ENCODE measurements at places on chromosomes 2 and 18.

GRCh38 chr2:172860336-172860707, 124.7 kb downstream of the RAPGEF4 start:
- no peak for DNase-seq

- DNase-seq = no peak
Measured at GRCh38 chr18:3541549-3542386, 91.8 kb downstream of the TGIF1 start.

DNA sequence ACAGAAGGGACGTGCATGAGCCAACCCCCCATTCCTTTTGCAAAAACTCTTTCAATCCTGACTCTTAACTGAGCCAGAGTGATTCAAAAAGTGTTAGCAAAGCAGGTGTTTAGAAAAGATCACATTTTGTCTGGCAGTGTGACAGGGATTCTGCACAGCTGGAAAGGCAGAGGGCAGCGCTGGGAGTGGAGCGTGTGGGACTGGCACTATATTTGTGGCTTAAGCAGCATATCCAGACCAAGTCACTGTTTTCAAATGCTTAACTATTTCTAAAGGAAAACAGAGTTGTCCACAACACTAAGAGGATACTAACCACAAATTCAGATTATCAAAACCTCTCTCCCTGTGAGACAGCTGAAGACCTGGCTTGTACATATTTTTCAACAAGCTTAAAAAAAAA, 19.0 kb downstream of the CABYR start:
- no peak for DNase-seq

GRCh38 chr18:28961669-28962228, 784.8 kb upstream of the CDH2 start:
- DNase-seq = peak; percentile 52

- DNase-seq = no peak
Measured at GRCh38 chr2:49988276-49988675, 834.0 kb upstream of the FSHR start.

DNA sequence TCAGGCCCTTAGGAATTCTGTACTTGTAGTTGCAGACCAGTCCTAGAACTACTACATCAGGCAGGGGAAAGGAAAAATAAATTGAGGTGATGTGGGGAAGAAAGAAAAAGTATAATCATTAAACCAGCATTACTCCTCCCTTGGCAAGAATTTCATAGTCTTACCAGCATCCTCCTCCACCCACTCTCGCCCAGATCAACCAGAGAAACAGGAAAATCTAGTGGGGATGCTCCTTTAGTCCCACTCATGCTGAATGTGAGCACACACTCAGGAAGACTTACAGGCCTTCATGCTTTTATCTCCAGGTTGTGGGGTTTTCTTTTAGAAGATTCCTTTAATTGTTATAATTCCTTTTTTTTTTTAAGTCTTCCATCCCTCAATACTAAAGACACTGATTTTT, 129.3 kb upstream of the CCDC150 start:
- DNase-seq = no peak

DNA sequence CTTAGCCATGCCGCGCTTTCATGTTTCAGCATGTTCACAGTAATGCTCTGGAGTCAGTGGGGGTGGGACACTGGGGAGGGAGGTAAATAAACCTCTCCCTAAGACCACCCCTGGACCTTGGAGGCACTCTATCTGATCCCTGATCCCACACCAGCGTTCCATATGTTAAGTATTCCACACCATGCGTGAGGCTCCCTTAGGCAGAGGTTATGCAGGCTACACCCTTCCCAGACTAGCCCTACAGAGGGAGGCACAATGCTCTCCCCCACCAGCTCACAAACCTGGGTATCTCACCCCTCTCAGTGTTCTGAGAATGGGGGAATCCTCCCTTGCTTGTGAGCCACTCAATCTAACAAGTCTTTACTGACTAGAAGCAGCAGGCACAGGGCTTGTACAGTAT, 1610.4 kb upstream of the ZEB2 start:
- no peak for DNase-seq

DNA sequence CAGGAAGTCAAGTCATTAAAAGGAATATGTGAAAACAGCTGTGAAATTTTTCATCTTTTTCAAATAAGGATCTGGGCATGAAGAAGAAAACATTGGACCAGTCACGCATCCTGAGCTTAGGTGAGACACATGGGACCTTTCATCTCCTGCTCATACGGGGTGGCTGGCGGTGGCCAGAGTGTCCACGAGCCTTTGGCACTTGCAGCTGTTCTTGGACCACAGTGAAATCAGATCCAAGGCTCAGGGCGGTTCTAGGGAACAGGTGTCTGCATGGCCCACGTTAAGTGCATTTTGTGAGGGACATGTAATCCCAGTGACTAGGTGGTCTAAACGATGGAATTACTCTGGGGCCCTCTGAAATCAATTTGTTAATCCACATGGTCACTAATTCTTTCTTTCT, 212.7 kb upstream of the COPS8 start:
- DNase-seq = no peak

All from NCI-H1092 (cell line).